Inflammatory macrophage (primary cell): ENCODE measurements at places on chromosomes 6 and 20.
A peak's percentile ranks its signal among the peaks of the same experiment; 100 is the strongest.

DNA sequence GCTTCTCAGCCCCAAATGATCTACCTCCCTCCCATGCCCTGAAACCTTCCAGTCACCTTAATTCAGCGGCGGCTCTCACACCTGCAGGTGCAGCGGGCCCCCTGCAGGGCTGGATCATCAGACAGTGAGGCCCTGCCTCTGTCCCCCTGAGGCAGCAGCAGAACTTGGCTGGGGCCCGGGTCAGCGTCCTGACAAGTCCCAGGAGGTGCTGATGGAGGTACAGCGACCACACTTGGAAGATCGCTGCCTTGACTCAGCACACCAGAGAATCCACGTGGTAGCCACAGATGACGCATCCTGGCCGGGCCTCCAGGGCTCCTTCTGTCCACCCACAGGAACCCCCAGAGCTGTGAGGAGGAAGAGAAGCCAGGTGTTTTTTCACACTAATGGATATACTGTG, 116.4 kb upstream of the THBS2 start:
- DNase-seq = no peak

DNA sequence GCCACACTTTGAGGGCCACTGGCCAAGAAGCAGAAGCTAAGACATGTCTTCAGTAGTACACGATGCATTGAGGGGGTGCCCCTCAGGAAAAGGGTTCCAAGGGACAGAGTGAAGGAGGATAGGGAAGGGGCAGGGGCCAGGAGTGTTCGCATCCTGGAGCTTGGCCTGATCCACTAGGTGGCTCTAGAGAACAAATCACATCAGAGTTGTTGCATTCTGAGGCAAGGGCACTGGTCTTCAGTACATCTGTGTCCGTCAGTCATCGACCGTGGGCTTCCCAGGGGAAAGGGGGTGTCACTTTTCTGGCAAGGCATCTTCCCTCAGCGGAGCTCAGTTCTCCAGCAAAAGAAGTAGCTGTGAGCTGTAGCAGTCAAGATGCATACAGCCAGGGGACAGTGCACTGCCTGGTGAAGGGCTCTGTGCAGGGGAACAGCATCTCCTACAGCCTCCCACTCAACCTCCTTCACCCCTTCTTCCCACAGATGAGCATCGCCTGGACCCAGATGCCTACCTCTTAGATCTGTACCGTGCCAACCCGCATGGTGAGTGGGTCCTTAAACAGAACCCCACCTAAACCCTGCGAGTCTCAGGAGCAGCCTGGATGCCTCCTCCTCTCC, 47.8 kb downstream of the ARHGAP40 start:
- no peak for DNase-seq

DNA sequence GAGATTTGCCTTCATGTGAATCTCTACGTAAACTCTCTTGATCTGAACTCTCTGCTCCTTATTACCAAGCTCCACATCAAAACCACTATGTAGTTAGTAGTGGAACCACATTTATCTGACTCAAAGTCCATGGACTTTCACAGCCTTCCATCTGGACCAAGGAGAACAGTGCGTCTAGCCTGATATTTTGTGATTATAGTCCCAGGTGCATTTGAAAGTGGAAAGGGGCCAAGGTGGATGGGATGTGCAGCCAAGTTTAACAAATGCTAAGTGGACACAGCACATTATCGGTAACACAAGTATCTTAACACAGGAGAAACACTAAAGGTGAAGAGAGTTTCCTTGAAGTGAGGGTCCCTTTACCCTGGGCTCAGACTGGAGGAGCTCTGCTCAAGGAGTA, 281.2 kb upstream of the SGK1 start:
- no peak for DNase-seq

DNA sequence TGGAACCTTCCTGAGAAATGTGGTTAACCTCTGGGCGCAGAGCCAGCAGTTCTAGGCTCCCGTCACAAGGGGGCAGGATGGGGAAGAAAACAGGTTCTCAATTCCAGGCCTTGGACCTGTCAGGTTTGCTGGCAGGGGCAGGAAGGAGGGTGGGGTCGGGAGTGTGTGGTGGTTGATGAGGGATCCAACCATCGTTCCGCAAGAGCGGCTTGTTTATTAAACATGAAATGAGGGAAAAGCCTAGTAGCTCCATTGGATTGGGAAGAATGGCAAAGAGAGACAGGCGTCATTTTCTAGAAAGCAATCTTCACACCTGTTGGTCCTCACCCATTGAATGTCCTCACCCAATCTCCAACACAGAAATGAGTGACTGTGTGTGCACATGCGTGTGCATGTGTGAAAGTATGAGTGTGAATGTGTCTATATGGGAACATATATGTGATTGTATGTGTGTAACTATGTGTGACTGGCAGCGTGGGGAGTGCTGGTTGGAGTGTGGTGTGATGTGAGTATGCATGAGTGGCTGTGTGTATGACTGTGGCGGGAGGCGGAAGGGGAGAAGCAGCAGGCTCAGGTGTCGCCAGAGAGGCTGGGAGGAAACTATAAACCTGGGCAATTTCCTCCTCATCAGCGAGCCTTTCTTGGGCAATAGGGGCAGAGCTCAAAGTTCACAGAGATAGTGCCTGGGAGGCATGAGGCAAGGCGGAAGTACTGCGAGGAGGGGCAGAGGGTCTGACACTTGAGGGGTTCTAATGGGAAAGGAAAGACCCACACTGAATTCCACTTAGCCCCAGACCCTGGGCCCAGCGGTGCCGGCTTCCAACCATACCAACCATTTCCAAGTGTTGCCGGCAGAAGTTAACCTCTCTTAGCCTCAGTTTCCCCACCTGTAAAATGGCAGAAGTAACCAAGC, 29.6 kb downstream of the SRSF3 start:
- peak; percentile 83 for DNase-seq

- DNase-seq = no peak
Measured at GRCh38 chr6:9252799-9253198, 817.5 kb upstream of the SLC35B3 start.

- no peak for DNase-seq
Measured at GRCh38 chr6:96234444-96234843, 218.7 kb downstream of the FUT9 start.
